CD4-positive, alpha-beta memory T cell (primary cell): ENCODE measurements at places on chromosomes 1 and 21.
A peak's percentile ranks its signal among the peaks of the same experiment; 100 is the strongest.

- DNase-seq = no peak
Measured at GRCh38 chr1:11051781-11052511, 4.9 kb upstream of the MASP2 start.

GRCh38 chr1:24925082-24925779 lies 4.8 kb downstream of the RUNX3 start:
- peak; percentile 86 for DNase-seq

DNA sequence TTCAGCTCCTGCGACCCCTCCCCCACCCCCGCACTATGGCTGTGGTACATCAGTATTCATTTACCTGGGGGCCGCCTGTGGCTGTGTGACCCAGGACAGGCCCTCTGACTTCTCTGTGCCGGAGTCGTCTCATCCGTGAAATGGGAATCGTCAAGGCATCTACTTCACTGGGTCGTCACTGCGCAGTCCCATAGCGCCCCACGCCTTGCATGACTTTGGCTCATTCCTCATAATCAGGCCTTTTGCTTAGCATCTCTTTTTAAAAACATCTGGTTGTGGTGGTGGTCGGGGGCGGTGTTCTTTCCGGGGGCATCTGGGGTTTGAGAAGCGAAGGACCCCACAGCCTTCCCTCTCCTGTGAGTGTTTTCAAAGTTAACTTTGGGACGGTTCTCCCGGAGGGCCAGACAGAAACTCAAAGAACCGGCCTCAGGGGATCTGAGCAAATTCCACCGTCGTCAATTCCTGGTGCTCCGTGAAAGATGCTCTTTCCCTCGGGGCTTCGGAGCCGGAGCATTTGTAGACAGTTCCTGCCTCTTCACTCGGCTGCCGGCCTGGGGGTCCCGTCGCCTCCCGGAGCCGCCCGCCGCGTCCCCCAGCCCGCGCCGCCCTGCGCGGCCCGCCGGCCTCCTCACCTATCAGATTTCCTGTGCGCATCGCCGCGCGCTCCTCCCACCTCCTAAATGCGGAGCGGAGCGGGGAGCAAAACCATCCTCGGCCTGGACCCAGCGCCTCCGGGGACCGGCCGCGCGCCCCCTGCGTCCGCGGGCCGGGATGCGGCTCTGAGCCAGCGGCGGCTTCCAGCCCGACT lies at the start of gene B3GALT5:
Gene B3GALT5 (plus strand): TSS at position 708 of the 808 bp plus-strand sequence. CDS start 47,620 bp downstream, outside the sequence.
- no peak for DNase-seq

GRCh38 chr21:43321111-43321510 lies 105.8 kb downstream of the SIK1 start:
- DNase-seq = no peak

GRCh38 chr1:83998205-83998497 lies 781 bp downstream of the TTLL7 start:
- DNase-seq = no peak

GRCh38 chr1:46408356-46409062 lies 14.4 kb downstream of the FAAH start:
- DNase-seq = no peak

DNA sequence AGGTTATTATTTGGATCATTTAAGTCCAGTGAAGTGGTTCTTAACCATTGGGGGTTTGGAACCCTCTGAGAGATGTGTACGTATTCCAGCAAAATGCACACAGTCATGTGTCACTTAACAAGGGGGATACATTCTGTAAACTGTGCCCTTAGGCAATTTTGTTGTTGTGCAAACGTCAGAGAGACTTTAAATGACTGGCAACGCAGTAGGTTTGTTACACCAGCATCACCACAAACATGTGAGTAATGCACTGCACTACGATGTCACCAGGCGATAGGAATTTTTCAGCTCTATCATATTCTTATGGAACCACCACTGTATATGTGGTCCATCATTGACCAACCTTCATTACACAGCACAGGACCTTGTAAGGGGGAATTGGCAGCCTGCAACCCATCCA lies 11.9 kb downstream of the AHCYL1 start:
- DNase-seq = no peak

DNA sequence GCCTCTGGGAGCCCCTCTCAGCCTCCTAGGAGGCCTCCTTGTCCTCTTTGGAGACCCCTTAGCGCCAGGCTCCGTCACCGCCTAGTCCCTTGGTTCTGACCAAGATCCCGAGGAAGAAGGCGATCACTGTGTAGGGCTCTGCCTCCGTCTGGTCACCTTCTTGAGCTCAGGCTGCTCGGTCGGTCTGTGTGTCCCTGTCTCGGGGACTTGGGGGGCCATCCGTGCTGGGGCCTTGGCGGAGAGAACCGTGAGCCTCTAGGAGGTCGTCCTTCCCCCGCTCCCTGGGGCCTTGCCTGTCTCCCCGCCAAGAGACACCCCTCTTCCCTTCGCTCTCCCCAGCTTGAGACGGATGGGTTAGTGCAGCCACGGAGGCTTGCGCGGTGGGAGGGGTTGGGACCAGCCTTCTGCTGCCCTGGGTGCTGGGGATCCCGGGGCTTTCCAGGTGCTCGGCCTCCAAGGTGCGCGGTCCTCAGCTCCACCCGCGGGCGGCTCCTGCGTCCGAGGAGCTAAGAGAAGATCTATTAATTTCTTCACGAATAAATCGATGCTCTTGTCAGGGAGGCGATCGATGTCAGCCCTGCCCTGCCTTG lies 701 bp upstream of the INSRR start:
- DNase-seq = no peak

DNA sequence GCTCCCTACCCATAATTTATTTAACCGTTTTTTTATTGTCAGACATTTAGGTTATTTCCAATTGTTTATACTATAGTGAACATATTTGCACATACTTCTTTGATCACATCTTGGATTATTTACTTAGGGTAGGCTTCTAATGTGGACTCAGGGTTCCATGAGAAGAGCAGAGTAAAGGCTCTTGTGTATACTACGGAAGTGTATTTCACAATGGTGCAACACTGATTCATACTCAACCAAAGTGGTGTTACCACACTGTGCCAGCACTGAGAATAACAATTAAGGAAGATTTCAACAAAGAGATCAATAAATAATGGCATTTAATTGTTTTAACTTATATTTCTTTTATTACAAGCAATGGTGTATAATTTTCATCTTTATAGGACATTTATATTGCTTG lies 251.2 kb downstream of the ZNF326 start:
- no peak for DNase-seq

GRCh38 chr1:245118806-245119205 lies 36.0 kb upstream of the KIF26B start:
- DNase-seq = no peak

DNA sequence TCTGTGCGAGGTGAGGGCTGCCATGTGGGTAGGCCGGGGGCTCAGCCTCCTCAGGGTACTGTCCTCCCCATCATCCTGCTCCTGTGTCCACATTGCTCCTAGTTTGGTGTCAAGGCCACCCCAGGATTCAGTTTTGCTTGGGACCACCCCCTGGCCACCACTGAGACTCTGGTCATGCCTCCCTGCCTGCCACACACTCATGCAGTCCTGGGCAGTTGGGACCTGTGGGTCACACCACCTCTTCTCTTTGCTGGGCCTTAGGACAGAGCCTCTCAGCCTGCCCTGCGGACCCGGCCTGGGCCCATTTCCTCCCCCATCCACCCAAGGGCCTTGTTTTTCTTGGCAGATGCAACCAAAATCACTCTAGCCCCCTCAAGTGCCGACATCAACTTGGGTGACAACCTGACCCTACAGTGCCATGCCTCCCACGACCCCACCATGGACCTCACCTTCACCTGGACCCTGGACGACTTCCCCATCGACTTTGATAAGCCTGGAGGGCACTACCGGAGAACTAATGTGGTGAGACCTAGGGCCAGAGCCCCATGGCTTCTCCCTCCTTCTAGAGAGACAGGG lies 19.4 kb downstream of the TMEM81 start:
- no peak for DNase-seq

GRCh38 chr1:3727042-3727824 lies 25.0 kb upstream of the CCDC27 start:
- no peak for DNase-seq

- no peak for DNase-seq
Measured at GRCh38 chr21:15943009-15943666, 213.4 kb downstream of the USP25 start.

DNA sequence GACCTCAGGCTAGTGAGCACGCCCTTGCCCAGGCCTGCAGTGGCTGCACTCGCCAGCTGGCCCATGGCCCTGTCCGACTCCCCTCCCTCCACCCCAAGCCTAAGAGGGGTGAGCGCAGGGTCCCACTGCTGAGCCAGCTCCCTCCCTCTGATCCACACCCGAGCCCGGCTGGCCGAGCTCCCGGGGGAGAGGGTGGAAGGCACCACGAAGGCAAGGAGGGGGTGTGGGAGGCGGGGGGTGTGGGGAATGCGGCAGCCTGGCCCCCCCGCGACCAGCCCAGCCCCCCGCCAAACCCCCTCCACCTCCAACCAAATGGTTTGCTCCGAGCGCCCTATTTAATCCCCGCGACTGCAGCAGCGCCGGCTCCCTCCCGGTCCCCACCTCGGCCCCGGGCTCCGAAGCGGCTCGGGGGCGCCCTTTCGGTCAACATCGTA lies at the start of gene CADM3:
Gene CADM3 (plus strand): TSS at position 362 of the 434 bp plus-strand sequence. CDS start 151 bp downstream, outside the sequence.
- DNase-seq = no peak

DNA sequence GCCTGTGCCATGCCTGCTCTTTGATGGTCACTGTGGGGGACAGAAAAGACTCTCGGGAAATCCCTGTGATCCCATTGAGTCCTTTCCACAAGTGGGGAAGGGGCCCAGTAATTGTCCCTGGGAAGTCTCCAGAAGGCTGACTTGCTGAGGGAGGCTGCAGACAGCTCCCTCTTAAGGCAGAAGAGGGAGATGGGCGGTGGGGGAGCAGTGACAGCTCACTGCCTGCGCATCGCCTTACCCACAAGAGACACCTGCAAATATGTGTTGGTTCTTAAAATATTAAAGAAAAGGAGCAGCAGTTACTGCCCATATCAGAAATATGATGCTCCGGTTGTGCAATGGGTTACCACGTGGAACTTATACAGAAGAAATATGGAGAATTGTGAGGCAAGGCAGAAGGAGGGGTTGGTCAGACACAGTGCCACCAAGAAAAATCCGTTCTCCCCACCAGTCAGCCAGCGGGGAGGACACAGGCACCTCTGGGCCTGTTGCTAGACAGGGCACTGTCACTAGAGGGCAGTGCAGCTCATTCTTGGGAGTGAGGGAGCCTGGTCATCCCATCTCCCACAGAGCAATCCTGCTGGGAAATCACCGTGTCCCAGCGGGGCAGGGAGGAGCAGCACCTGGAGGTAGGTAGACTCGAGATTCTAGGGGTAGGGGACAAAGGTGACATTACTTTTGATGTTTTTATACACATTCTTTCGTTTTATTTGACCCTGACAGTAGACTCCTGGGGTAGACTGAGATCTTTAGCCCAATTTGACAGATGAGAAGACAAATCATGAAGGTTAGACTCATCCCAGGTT lies 6.9 kb upstream of the CAMK1G start:
- DNase-seq = peak; percentile 47

- no peak for DNase-seq
Measured at GRCh38 chr1:222054416-222054815, 312.5 kb upstream of the DUSP10 start.

GRCh38 chr1:119081267-119081666 lies 59.2 kb downstream of the WARS2 start:
- DNase-seq = no peak

DNA sequence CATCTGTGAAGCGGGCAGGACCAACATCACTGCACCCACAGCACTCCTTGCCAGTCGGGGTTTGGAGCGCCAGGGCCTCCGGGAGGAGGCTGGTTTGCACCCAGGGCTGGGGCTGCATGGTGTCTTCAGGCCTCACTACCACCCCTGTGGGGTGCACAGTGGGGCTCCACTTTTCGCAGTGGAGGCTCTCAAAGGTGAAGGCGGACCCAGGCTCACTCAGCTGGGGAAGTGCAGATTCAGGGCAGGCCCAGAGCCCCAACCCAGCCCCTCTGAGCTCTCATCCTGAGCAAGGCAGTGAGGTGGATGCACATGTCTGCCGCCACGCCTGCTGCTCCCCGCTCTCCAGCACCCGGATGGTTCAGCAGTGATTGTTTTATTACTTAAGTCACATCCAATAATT lies 125.8 kb downstream of the PTPRU start:
- no peak for DNase-seq
